ENCODE measurements at places on chromosomes 2 and 18.

DNA sequence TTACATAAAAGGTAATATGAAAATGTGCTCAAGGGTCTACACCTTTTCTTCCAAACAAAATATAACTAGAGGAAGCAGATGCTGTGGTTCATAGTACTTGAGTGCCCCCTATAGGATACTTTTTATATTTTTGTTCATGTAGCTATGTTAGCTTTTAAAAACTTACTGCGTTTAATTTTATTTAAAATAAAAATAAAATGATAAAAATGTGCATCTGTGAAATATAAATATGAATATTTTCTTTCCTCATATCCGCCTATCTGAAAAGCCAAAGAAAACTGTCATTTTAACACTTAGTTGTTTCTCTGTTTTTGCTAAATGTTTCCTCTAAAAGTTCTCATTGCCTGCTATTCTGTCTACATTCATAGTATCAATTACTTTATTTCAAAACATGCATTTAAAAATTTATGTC lies 9.6 kb upstream of the LRP1B start:
- peak; percentile 63 for DNase-seq

GRCh38 chr2:46535360-46535759 lies 56.0 kb downstream of the TMEM247 start:
- peak; percentile 21 for DNase-seq

DNA sequence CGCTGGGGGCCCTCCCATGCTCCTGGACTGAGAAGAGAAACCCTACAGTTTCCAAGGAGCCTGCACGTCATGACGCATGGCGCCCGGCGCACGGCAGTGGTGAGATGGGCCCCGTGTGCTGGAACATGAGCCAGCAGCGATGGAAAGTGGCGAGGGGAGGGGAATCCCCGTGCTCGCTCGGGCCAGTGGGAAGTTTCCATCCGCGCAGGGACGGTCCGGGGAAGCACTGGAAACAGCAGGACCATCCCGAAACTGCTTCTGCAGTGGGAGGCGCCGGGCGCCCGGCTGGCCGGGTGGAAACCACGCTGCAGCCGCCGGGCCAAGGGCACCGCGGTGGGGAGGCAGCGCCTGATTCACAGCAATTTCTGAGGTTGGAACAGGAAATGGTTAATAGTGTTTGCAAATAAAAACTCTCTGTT lies 4.9 kb upstream of the PDCD1 start:
- DNase-seq, result no peak

DNA sequence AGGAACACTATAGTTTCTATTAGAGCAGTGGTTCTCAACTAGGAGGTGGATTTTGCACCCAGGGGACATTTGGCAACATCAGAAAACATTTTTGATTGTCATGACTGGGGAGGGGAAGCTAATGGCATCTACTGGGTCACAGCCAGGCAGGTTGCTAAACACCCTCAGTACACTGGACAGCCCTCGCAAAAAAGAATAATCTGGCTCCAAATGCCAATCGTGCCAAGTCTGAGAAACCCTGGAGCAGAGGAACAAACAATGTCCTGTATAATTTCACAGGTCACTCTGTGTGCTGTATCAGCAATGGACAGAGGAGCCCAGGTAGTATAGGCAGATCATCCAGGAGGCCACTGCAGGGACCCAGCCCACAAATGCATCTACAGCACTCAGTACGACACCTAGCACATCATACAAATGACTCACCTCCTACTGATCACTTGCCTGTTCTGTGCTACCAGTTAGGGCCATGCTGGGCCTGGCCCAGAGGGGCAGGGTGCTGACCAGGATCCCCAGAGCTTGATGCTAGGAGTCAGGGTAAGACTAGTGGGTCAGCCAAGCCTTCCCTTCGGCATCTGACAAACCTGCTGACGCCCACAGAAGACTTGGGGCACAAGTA lies 37.6 kb downstream of the SFXN5 start:
- DNase-seq, result peak; percentile 19

Measured in hematopoietic multipotent progenitor cell treated with erythropoietin and hydrocortisone succinate and interleukin-3 and kit ligand, for 6 days (in vitro differentiated cells).